ENCODE measurements at places on chromosomes 3 and 15.

DNA sequence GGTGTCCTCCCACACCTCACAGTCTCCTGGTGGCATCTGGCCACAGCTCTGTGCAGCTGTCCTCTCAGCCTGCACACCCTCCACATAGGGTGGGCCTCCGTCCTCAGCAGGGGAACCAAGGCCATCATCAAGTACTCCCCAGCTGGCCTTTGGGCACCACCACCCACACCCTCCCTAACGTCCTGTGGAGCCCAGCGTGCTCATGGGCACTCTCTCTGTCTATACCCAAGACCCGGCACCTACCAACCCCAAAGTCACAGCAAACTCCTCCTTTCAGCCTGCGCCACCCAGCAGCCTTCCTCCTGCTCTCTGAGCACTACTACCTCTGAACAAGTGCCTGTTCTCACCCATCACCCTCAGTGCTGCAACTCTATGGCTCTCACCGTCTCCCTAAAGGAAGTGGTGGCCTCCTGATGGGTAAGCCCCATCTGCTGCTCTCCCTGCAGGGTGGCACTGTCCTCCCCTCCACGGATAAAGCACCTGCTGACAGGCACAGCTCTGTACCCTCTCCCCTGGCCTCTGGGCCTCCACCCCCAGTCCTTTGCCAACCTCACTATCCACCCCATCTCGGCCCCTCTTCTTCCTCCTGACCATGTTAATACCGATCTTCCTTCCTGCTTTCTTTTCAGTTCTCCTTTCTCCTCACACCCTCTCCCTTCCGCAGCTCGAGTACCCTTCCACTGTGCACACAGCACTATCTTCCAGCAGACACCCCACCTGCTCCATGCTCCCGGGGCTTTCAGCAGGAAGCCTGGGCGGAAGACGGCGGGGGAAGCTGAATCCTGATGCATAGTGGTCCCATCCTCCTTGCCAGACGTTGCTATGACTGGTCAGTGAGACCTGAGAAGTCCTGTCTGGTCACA, 31.5 kb downstream of the SLC41A3 start:
- DNase-seq, result no peak

DNA sequence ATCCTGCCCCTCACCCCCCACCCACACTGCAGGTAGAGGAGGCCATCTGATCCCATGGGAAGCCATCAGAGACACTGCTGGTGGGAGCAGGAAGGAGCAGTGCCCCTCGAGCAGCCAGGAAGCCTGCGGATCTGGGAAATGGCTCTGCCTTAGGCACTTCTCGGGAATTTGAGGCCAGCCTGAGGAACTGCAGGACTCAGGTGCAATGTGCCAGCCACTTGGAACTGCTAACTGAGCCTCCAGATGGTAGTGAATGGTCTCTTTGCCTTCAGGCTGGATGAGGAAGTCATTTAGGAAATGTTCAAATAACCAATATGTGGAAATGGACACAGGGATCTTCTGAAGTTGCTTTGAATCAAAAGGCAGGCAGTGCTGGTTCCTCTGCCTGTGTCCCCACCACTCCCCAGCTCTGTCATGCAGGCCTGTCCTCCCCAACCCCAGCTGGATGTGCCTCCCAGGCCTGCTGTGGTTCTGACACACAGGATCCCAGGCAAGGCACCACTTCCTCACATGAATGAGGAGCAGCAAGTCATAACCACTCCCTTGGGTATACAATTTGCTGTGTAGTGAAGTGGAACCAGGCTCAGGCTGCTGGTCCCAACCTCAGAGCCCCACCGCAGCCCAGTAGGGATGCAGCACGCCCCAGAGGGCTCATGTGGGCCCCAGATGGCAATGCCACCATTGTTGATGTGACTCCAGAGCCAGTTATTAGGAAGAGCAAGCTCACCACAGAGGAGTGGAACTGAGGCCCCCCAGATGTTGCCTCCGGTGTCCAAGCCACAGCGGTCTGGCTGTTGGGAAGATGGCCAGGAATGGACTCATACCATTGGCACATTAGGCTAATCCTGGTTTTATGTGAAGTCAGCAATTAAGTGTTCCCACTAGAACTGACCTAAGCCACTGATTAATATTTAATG, 46.5 kb upstream of the LIMD1 start:
- DNase-seq, result no peak

DNA sequence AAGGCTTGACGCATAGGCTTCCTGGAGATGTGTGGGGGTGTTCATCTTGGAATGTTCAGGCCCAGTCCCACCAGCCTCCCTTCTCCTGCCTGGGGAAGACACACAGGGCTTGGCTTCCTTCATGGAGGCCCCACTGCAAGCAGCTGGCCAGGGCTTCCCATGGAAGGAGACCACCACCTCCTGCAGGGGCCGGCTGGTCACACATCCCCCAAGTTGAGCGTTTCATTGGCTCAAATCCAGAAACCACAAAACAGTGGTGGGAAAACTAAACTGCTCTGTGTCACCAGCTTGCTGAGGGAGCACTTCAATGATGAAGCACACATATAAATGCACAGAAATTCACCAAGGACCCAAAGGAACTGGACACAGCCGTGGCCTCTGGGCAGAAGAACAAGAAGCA, 8.3 kb downstream of the IQSEC1 start:
- DNase-seq, result no peak

DNA sequence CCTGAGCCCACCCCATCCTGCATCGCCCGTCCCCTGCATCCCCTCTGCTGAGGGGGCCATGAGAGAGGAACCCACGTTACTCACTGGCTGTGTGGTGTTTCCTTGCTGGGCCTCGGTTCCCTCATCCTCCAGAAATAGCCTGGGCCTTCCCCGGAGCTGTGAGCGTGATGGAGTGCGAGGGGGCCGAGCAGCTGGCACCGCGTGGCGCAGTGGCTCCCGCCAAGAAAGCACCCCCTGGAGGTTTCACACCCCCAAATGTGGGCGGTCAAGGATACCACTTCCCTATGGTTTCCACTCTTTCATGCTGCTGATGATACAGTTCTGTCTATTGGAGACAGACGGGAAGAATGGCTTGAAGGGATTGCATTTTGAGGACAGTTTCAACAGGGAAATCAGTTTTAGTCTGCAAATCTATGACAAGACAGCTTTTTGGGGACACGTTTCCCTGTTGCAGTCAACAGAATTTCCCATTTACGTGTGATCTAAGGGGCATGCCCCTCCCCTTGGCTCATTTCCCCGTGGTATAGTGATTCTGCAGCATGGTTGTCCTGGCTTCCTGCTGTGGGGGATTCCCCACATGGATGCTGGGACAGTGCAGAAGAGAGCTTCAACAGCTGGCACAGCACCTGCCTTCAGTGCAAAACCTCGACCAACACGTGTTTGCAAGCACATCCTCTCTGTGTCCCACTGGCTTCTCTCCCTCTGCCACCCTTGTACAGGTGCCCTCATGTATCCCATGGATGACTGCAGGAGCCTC, 377.5 kb downstream of the LRTM1 start:
- DNase-seq, result no peak

DNA sequence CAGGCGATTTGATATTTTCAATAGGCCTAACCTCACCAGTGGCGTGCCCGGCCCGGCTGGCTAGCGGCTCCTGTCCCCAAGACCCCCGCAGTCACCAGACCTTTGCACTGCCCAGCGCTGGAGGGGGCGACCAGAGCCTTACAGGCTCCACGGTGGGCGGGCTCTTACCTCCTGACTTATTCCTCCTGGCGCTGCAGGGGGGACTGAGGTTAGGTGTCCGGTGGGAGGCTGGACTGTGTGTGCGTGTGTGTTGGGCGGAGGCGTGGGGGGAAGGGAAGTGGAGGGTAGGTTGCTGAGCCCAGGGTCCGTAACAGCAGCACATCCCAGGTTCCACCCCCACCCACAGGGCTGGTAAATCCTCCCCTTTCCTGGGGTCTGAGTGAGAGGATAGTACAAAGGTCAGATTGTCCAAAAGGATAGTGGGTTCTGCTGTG, 27.5 kb upstream of the THRB start:
- DNase-seq, result no peak

DNA sequence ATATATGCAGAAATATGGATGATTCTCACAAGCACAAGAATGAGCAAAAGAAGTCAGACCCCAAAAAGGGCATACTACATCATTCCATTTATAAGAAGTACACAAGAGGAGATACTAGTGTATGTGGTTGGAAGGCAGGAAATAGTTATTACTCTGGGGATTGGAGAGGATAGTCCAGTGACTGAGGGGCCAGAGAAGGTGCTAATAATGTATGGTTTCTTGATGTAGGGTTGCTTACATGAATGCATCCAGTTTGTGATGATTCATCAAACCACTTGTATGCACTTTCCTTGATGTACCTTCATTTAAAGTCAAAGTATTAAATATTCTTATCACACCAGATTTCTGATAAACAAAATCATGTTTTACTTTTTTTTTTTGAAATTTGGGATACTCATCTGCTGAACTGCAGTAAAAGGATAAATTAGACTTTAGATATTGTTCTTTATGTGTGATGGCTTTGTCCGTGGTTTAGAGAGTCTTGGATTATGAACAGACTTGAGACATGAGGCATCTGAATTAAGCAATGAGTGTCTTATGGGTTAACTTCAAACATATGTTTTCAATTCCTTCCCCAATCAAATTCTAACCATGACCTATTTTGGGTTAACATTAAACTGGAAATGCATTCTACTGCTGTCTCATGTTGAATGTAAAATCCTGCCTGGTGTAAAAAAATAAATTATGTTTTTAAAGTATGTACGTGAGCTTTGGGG, 171.2 kb downstream of the SEMA6D start:
- no peak for DNase-seq

GRCh38 chr3:43638594-43639447, 17.0 kb upstream of the ANO10 start:
- DNase-seq, result no peak

GRCh38 chr15:40217166-40217824, 21.6 kb upstream of the PAK6 start:
- DNase-seq, result peak; percentile 0

DNA sequence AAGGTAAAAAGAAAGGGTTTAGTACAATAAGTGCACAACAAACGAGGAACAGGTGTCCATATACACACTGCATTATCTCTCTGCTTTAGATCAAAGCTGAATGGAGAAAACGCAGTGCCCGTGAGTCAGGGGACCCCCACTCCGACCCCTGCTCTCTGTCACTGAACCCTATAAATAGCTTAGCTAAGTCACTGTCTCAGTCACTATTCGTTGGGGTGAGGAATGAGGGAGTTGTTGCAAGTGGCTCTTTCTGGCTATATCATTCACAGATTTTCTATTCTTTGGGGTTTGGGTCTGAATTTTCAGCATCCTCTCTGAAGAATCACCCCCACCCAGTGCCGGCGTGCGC, 458 bp upstream of the STAC start:
- DNase-seq, result no peak

- no peak for DNase-seq
These were observed 14.6 kb downstream of the TRPC1 start for GRCh38 chr3:142738396-142738795.

DNA sequence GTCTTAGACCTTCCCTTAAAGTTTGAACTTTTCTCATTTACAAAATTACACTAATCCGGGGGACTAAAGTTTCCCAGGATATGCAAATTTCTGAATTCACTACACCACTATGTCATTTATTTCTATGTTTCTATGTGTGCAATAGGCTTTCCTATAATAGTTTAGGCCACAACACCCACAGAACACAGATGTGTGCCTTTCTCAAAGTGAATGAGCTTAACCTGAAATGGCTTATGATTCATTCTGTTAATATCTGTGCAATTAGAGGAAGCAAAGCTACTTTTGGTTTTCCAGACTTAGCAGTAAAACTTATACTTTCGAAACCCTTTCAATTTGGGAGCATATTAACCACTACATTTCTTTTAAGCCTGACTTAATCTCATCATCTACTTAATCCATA, 748.1 kb downstream of the GBE1 start:
- DNase-seq, result no peak

GRCh38 chr15:82943176-82943575, 9.3 kb downstream of the HOMER2 start:
- DNase-seq, result no peak

GRCh38 chr3:135756106-135756668, 209.3 kb upstream of the PPP2R3A start:
- DNase-seq, result no peak

Measured in stimulated activated naive CD4-positive, alpha-beta T cell treated with Interleukin-2 at 50 U/mL for 16 hours (primary cell).